ENCODE measurements at places on chromosomes 16 and 17.

GRCh38 chr16:46857368-46857945 lies 26.5 kb upstream of the C16orf87 start:
- no peak for DNase-seq

GRCh38 chr17:7045492-7046126 lies 1.7 kb upstream of the SLC16A11 start:
- no peak for DNase-seq

- DNase-seq = no peak
Measured at GRCh38 chr16:46614006-46614405, 7.2 kb downstream of the SHCBP1 start.

- DNase-seq = no peak
Measured at GRCh38 chr17:48564188-48565021, 13.7 kb downstream of the HOXB4 start.

DNA sequence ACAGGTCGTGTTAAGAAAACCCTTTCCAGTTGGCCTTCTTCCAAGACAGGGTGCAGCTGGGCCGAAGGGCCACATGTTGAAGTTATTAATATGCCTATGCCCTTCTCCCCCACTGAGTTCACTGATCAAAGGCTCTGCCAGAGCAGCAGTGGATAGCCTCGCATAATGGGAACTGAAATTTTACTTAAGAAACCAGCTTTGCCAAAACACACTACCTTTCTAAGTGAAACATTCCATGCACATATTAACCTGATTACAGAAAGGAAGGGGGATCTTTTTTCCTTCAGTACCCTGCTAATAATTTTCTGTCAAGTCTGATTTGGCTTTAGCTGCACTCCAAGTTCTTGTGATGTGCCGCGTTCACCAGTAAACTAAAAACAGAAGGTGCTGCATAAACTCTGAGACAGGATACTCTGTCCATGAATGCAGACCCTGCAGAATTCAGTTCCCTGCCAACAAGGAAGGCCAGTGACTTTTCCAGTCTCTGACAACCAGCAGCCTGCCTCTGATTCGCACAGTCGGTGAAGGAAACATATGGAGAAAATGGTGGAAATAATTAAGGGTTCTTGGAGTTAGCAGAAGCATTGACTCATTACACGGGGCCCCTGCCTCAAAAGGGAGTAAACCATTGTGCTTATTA lies 283.8 kb downstream of the ZFHX3 start:
- no peak for DNase-seq

GRCh38 chr17:57355090-57355859 lies 99.0 kb downstream of the MSI2 start:
- no peak for DNase-seq

DNA sequence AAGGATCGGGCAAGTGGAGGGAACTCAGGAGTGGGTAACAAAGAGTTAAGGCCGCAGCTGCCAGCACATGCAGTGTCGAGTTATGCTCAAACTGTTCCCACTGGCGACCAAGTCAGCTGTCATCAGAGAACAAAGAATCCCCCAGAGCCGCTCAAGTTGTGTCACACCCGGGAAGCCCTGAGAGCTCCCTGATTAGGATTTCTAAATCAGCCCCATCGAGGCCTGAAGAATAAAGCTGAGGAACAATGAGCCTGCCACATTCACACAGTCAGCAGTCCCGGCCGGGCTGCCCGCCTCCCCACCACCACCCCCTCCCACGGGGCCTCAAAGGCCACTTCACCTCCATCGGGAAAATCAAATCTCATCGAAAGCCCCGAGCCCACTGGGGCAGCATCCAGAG lies 84.5 kb downstream of the SOX9 start:
- DNase-seq = no peak

GRCh38 chr16:86726340-86726739 lies 148.0 kb downstream of the FOXL1 start:
- DNase-seq = no peak

DNA sequence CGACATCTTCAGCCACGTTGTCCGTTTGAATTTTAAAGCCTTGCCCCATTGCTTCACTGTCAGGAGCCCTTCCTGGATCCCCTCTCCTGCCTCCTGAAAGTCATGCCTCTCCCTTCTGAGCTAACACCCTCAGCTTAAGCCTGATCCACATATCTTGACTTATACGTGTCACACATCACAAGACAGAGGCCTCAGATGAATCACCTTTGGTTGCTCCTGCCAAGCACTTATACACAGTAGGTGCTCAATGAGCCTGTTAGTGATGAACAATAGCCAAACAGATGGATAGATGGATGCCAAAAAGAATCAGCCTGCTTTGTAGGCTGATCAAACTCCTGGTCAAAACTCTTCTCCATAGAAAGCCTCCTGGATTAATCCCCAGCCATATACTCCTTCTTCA lies 31.8 kb downstream of the PITPNM3 start:
- DNase-seq = no peak

DNA sequence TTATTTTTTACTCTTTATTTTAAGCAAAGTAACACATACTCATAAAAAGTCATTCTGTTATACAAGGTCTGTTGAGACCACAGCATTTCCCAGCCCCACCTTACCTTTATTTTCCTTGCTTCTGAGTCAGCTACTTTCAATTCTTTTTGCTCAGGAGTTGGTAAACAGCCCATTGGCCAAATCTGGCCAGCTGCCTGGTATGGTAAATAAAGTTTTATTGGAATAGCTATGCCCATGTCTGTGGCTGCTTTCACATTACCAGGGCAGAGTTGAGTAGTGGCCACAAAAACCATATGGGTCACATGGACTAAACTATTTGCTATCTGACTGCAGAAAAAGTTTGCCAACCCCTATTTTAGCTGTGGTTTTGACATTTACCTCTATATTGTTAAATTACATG lies 3.4 kb upstream of the NSRP1 start:
- DNase-seq = no peak

- DNase-seq = no peak
Measured at GRCh38 chr17:10107316-10108165, 90.9 kb downstream of the GAS7 start.

DNA sequence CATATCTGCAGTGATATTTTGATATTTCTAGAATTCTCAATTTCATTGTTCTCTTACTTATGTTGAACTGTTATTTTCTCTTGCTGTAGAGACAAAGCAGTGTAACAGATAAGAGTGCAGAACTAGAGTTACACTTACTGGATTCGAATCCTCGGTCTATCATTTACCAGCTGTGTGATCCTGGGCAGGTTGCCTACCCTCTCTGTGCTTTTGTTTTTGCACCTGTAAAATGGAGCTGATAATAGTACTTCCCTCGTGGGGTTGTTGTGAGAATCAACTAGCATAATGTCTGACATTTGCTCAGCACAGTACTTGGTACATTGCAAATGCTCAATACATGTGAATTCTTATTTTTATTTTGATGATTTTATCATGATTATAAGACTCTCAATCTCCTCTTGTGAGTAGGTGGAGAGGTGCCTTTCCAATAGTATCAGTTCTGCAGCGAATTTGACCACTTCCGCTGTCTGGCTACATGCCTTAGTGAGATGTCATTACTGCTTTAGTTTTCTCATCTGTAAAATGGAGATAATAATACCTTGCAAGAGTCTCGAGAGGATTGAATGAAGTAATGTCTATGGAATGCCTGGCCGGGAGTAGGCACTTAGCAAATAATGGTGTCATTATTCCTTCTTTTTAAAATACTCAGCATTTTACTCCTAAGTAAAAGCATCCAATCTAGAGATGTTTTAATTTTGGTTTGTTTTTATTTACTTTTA lies 312.2 kb upstream of the MAF start:
- no peak for DNase-seq

DNA sequence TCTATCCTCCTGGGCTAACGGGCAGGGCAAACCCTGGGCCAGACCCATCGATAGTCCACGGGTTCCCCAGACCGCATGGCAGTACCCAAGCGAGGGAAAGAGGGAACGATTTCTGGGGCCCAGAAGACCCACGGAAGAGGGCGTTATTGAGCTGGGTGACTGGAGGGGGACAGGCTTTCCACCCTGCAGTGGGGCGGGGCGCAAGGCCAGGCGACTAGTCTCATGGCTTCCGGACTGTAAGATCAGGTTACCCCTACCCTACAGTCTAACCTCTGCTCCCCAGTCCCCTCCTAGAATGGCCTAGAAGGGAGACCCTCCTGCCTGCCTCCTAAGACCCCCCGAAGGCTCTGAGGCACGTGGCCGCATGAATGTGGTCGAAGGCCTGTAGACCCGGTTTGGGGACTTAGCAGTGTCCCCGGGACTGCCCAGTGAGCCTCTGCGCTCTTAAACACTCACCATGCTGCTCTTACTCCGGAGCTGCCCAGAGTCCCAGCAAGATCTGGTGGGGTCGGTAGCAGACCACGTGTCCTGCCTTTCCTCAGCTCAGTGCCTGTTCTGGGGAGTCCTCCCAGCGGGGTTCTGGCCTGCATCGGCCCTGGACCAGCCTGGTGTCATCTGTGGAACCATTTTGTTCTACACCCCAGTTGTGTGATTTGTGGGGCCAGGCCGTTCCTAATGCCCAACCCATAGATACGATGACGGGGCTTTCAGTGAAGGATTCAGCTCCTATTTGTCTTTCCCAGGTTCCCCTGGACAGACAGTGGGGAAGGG lies 13.2 kb upstream of the AURKB start:
- no peak for DNase-seq

DNA sequence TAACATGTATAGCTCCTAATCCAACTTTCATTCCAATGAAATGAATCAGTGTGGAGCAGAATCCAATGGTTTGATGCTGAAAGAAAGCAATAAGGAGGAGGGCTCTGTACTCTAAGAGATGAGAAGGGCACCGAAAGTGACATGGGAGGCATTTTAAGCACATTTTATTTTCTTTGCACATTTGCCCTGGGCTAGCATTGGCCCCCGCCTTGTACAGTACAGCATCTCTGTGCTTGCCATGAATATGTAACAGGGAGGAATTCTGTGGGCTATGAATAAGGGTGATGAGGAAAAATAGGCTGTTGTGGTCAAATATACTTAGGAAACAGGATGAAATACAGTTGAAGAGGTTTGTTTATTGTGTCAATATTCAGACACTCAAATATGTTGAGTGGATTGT lies 45.2 kb upstream of the SHISA6 start:
- no peak for DNase-seq

DNA sequence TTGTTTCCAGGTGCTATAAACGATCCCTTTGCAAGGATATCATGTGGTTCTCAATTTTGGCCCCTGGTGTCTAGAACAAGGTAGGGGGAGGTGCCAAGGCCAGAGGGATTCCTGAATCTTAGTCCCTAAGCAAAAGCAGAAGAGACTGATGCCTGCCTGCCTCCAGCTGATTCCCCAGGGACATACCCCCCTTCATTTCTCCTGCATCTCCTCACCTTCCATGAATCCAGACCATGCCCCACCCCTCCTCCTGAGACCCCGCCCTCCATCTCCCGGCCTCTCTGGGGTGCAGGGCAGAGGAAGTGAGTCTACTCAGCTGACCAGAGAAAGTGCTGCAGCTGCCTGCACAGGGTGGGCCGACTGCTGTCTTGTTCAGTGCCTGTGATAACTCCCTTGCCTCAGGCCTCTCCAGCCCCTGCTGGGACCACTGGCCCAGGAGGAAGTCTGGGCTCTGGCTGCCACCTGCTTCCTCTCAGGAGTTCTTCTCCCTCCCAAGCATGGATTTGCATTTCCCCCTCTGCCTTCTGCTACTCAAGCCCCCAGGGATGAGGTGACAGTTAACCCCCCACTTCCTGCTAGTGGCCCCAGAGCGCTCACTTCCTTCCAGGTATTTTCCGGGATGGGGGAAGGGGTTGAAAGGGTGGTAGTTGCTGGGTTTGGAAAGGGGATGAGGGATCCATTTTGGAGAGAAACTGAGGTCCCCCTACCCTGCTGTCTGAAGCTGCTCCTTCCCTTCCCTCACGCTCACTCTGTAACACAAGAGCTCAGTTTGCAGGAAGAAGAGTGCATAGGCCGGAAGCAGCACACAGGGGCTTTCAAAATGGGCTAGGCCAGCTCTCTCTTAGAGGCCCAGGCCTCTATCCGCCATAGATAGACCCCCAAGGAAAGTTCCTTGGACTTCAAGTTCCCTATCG lies 10.5 kb upstream of the TSPOAP1 start:
- DNase-seq = no peak

DNA sequence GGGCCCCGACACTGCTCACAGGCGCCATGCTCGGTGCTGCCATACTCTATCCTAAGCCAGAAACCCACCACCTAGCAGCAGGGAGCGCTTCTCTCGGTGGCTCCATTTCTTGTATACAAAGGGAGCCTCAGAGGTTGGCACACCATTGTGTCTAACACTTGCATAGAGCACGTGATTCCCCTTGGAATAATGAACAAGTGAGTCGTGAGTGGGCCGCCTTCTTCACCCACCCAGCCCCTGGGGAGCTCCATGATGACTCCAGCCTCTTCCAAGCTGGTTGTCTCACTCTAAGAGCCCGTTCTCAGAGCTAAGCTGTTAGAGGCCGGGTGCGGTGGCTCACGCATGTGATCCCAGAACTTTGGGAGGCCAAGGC lies 82.3 kb upstream of the ZNF469 start:
- no peak for DNase-seq

- DNase-seq = no peak
Measured at GRCh38 chr17:75487351-75488070, 27.8 kb downstream of the CASKIN2 start.

- DNase-seq = no peak
Measured at GRCh38 chr17:2051061-2051932, 3.6 kb upstream of the HIC1 start.

DNA sequence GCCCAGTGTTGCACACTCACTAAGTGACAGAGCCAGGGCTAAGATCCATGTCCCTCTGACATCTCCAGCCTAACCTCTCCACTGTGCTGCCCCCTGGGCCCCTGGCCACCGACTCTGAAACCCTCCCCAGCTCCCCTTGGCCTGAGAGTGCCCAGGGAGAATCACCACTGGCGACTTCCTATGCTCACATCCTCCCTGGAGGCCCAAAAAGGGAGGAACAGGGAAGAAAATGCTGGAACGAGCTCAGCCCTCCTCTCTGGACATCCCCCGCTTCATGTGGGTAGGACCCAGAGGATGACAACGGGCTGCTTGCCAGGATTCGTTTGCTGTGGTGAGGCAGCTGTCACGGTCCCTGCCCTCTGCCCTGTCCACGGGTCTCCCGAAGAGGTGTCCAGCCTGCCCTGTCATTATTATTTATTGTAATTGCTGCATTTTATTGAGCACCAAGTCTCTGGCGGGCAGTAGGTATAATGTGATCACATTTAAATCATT lies 153.5 kb upstream of the RPL38 start:
- no peak for DNase-seq

GRCh38 chr16:57324749-57325148 lies 33.8 kb upstream of the CCL22 start:
- DNase-seq = no peak

- no peak for DNase-seq
Measured at GRCh38 chr17:17859909-17860765, 23.4 kb upstream of the SREBF1 start.

DNA sequence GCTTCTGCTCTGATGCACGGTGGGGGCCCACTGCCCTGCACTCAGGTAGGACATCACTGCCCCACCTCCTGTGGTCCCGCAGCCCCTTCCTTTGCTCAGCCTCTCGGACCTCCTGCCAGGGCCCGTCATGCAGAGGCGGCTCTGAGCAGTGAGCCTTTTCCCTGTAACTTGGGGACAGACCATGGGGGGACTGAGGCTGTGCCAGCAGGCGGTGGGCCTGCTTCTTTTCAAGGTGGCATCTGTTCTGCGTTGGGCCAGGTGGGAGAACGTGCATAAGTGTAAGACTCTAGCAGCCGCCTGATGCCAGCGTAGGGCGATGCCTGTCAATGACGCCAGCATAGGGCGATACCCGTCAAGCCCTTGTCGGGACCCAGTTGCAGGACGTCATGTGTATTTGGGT lies 40.3 kb upstream of the ZNF469 start:
- no peak for DNase-seq

- DNase-seq = no peak
Measured at GRCh38 chr16:79041206-79041605, 559.3 kb downstream of the MAF start.

GRCh38 chr17:2259769-2260536 lies 43.6 kb downstream of the SMG6 start:
- DNase-seq = no peak

Data from AG09309 (cell line).